Activated CD4-positive, alpha-beta T cell treated with anti-CD3 and anti-CD28 coated beads, Interleukin-2, amount 10 ng/mL, durations not matched to agents 7 days and 5 days (primary cell): ENCODE measurements at places on chromosomes 13 and 19. TPM values are rescaled to one million over a fixed set of nuclear protein-coding genes. Genes with fewer than 3 reads are reported as not detected.

Gene TLE2
- total RNA-seq: 0.99 TPM

DNA sequence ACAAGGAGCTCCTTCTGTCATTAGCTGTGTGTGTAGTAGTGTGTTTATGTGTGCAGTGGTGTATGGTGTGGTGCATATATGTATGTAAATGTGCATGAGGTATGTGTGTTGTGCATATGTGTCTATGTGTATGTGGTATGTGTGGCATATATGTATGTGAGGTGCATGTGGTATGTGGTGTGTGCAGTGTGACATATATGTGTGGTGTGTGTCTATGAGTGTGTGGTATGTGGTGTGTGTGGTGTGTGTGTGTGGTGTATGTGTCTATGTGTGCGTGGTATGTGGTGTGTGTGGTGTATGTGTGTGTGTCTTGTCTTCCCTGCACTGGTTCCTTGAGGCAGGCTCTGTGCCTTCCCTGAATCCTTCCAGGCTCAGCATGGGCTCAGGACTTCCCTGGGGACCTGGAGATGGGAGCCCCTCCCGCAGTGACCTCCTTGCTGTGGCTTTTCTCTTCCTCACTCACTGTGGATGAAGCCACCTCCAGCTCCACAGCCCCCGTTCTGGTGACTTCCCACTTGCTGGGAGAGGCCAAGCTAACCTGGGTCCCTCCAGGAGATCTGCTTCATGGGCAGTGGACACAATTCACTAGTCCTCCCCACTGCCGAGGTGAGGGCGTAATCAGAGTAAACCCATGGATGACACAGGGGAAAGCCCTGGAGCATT is 64.2 kb downstream of the CCDC70 start:
- no peak for DNase-seq
- H3K4me1 ChIP-seq: peaks cover 26% of the 10 kb centered on the region
- no peak overlapping the region for H3K27ac ChIP-seq
- H3K4me3 ChIP-seq: no peak overlapping the region
- H3K27me3 ChIP-seq: no peaks in the 10 kb centered on the region

Gene ARL11
- 2.3 TPM for total RNA-seq

- no peaks in the 10 kb centered on the region for H3K4me1 ChIP-seq
- DNase-seq: no peak
- H3K27ac ChIP-seq: no peak overlapping the region
- no peaks in the 10 kb centered on the region for H3K27me3 ChIP-seq
- no peak overlapping the region for H3K4me3 ChIP-seq
- no peaks in the 10 kb centered on the region for H3K36me3 ChIP-seq
Measured at GRCh38 chr13:19150712-19151228, 30.9 kb downstream of the TUBA3C start.

Gene ZNF345
- 6.0 TPM for total RNA-seq

Gene GPC6
- total RNA-seq: not detected

Gene C19orf81
- not detected for total RNA-seq

DNA sequence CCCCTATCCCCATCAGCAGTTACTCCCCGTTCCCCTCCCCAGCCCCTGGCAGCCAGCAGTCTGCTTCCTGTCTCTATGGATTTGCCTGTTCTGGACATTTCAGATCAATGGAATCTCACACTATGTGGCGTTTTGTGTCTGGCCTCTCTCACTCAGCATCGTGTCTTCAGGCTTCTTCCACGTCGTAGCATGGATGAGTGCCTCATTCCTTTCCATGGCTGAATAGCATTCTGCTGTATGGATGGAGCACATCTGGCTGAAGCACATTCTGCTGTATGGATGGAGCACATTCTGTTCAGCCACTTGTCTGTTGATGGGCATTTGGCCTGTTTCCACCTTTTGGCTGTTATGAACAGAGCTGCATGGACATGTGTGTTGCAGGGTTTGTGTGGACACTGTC is 29.5 kb downstream of the CRTC1 start:
- H3K27ac ChIP-seq: no peak overlapping the region
- no peak for DNase-seq
- no peak overlapping the region for H3K4me3 ChIP-seq
- no peaks in the 10 kb centered on the region for H3K27me3 ChIP-seq
- no peaks in the 10 kb centered on the region for H3K4me1 ChIP-seq

- H3K27me3 ChIP-seq: no peaks in the 10 kb centered on the region
- H3K4me1 ChIP-seq: no peaks in the 10 kb centered on the region
- H3K4me3 ChIP-seq: no peak overlapping the region
- DNase-seq: no peak
- no peak overlapping the region for H3K27ac ChIP-seq
- peaks cover 3% of the 10 kb centered on the region for H3K36me3 ChIP-seq
Measured at GRCh38 chr19:5086725-5087439, 118.0 kb downstream of the KDM4B start.

DNA sequence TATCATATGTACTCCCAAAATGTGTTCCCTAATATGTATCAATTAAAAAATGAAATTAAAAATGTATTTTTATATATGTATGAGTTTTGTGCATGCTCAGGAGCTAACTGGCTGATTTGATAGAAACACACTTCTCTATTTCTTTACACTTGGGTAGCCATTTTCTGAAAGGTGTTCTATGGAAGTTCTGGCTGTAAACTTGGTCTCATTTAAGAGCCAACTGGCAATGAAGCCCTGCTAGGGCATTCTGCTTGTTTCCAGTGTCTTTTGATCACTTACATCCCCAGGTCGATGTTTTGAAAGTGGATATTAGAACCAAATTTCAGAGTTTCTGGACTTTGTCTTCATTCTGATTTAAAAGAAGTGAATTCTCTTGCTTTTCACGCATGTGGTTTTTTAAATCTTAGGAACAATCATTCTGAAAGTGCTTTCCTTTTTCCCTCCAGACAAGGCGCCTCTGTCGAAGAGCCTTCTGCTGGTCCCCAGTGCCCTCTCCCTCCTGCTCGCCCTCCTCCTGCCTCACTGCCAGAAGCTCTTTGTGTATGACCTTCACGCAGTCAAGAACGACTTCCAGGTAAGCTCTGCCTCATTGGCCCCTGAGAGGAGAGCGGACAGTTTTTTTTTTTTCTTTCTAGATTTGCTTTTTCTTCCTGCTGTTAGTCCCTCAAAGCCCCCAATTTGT is 20.1 kb downstream of the GPR18 start:
- H3K4me1 ChIP-seq: peaks cover 60% of the 10 kb centered on the region
- H3K4me3 ChIP-seq: peak overlapping the region; percentile 75
- H3K36me3 ChIP-seq: peaks cover 47% of the 10 kb centered on the region
- DNase-seq: peak; percentile 32
